Stimulated activated CD4-positive, alpha-beta T cell treated with anti-CD3 and anti-CD28 coated beads, Interleukin-1b, Interleukin-23, amount 100 ng/mL, for 1 hour (primary cell): ENCODE measurements at places on chromosomes 5 and 9.

- no peak for DNase-seq
These were observed 4.4 kb upstream of the GLIPR2 start for GRCh38 chr9:36132086-36132485.

DNA sequence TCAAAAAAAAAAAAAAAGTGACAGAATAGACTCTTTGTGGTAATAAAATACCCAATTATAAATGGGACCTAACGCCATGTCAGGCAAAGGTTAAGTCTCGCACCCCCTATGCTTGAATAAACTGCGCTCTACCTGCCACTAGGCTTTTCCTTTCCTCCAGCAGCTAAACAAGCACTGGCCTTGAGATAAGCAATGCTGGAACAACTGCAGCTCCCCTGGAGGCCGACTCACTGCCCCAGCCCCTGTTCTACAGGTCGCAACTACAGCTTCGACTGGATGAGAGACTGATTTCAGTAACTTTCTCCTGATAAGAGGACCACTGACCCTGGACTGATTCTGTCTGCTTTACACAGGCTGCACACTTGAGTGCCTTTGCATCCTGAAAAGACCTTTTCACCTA, 210.2 kb downstream of the HSPA4 start:
- no peak for DNase-seq

DNA sequence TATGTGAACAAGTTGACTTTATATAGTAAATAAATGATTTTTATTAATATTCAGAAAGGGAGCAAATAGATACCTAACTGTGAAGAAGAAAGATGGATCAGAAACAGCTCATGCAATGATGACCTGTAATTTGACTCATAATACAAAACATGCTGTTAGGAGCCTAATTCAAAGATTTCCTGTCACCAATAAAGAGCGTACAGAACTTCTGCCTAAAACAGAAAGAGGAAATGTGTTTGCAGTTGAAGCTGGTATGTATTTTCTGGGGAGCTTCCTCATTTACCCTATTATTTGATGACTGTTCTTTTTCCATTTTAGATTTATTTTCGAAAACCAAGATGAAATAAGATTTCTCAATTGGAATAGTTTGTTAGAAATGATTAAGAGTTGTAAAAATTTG, 11.4 kb downstream of the YTHDC2 start:
- no peak for DNase-seq

GRCh38 chr9:97749928-97750327, 52.8 kb upstream of the XPA start:
- no peak for DNase-seq

- peak; percentile 20 for DNase-seq
These were observed 868 bp downstream of the KDM4C start for GRCh38 chr9:6758498-6759184.

DNA sequence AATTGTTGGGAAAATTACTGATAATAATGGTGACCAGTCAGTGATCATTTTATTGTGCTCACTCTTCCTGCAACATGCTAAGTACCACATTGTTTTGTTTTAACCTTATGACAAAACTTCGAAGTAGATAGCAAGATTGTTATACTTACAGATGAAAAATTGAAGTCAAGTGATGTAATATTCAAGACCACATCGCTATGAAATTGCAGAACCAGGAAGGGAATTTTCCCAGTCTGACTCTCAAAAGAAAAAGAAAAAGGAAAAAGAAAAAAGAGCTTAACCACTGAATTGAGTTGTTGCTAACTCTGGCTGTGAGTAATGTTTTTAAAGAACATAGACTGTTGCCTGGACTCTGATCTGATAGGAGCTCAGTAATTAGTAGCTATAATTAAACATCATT, 170.6 kb upstream of the HAPLN1 start:
- DNase-seq: no peak
